Stimulated activated CD8-positive, alpha-beta memory T cell treated with anti-CD3 and anti-CD28 coated beads, Interleukin-4, amount 100 ng/mL, for 4 hours (primary cell): ENCODE measurements at places on chromosomes 12 and 14.

- DNase-seq = no peak
Measured at GRCh38 chr14:67778792-67779191, 37.6 kb downstream of the ZFYVE26 start.

- no peak for DNase-seq
Measured at GRCh38 chr12:39993268-39993667, 112.6 kb downstream of the SLC2A13 start.

- no peak for DNase-seq
Measured at GRCh38 chr12:28742791-28743190, 406.3 kb upstream of the FAR2 start.

GRCh38 chr12:5047094-5047493 lies 3.4 kb downstream of the KCNA5 start:
- DNase-seq = no peak

DNA sequence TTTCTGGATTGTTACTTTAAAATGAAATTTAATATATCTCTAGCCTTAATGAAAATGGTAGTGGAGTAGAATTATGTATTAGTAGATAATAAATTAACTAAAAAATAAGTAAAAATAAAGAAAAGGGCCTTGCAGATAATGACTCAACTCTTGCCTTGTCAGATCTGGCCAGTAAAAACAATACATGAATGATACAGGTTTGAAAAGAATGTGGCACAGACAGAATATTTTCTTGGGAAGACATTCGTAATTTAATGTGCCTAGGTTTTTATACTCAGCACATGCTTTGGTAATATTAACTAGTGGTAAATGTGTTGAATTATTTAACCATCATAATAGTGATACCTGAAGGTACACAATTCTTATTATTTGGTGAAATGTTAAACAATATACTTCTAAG lies 28.3 kb downstream of the ATF7IP start:
- no peak for DNase-seq

GRCh38 chr14:30303350-30303749 lies 255.6 kb upstream of the G2E3 start:
- DNase-seq = no peak

DNA sequence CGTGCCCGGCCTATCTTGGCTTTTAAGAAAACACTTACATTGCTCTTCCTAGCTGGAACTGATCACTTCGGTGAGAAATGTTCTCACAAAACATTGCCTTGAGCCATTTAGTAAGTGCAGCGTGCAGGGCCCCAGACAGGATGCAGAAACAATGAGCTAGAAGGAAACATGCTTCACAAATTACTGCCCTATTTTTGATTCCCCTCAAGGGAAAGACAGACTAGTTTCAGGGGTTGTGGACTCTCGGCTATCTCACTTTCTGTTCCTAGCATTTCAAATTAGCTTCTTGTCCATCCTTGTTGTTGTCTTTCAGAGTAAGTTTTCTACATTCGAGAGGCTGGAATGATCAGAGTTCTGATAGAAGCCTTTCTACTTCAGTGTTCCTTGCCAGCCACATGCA lies 21.6 kb downstream of the TGFB3 start:
- DNase-seq = no peak

GRCh38 chr12:50507930-50508329 lies 3.1 kb downstream of the DIP2B start:
- DNase-seq = no peak

DNA sequence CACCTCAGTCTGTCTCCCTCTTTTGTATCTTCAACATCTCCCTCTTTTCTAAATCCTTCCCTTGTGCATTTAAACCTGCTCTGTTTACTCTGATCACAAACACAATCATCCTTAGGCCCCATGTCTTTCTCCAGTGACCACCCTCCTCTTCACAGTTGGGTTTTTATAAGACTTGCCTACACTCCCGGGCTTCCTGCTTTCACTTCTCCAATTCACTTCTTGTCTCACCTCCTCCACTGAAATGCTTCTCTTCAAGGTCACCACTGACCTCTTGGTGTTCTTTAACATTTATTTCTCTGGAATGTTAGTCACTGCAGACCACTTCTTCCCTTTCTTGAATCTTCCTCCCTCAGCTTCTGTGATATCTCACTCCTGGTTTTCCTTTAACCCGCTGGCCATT lies 8.7 kb upstream of the SMCO2 start:
- no peak for DNase-seq

DNA sequence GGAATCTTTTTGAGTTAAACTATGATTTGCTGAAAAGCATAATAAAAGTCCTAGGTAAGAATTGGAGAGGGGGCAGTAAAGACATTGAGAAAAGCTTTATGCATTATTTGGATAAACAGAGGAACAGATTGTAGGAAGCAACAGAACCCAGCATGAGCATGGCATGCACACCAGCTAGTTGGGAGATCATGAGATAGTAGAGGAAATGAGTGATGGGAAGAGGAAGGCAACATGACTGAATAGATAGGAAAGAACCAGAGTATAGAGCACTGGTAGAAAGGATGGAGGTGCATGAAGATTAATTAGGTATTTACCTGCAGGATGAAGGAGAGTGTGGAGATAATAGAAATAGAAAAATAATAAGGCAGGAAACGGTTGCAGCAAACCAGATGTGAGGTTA lies 248.5 kb upstream of the LMO3 start:
- no peak for DNase-seq

DNA sequence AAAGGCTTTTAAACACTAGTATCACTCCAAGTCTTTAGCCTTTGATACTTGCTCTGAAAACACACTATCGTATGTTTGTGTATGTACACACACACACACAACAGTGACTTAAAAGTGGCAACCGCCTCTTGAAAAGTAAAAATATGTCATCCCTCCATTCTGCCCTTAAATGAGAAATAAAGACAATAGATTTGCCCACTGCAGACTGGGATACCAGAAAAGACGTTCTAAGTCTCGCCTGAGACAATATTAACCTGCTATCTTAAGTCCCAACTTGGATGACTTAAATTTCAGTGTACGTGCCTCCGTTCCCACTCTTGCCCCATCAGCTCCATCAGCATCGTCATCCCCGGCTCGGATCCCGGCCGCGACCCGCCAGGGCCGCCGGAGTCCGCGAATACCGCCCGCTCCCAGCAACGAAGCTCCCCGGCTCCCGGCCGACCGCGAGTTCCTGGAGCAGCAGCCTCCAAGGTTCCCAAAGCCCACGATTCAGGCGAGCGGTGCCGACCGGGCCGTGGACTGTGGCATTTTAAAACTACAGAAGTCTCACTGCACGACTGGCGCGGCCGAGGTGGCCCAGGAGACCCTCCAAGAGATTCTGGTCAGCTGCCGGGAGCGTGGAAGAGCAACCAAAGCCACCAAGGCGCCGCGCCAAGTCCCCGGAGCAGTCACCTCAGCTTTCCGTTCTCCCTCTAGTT lies 2.8 kb upstream of the ARID2 start:
- DNase-seq = no peak

GRCh38 chr12:68913682-68914081 lies 19.3 kb downstream of the CPM start:
- no peak for DNase-seq

DNA sequence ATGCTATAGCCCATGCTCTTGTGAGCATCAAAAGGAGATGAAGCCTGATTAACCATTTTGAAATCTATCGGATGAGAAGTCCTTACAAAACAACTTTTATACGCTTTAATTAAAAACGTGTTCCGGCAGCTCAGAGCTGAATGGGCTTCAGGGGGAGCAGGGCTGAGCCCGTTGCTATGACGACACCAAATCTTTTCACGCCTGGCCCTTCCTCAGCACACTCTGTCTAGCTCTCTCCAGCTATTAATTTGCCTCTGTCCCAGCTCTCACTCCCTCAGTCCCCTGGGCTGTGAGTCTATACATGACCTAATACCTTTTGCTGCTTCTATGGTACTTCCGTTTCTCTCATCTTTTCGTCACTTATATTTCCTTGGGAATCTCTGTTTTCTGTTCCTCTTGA lies 15.8 kb downstream of the FOXA1 start:
- no peak for DNase-seq

DNA sequence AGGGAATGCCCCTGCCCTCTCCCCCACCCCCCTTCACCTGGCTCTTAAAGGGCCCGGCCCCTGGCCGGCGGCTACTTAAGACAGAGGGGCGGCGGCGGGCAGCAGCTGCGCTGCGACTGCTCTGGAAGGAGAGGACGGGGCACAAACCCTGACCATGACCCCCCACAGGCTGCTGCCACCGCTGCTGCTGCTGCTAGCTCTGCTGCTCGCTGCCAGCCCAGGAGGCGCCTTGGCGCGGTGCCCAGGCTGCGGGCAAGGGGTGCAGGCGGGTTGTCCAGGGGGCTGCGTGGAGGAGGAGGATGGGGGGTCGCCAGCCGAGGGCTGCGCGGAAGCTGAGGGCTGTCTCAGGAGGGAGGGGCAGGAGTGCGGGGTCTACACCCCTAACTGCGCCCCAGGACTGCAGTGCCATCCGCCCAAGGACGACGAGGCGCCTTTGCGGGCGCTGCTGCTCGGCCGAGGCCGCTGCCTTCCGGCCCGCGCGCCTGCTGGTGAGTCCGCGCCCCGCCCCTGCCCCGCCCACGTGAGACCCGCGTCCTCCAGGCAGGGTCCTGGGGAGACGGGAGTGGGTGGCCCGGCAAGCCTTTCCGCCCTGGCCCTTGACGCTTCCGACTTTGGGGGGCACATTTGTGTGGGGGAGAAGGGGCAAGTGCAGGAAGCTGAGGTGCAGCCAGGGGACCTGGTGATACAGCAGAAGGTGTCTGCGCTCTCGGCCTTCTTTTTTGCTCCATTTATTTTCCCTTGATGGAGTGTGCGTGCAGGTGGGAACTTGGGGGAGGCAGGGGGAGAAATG lies at the start of gene IGFBP6:
Gene IGFBP6, plus strand, starts transcription at position 104 of the 790 bp plus-strand sequence. Its CDS starts 51 bp downstream, at position 155.
- DNase-seq = no peak

GRCh38 chr14:53190938-53191337 lies 37.8 kb upstream of the DDHD1 start:
- no peak for DNase-seq
